ENCODE measurements at places on chromosomes 16 and 17.
A peak's percentile ranks its signal among the peaks of the same experiment; 100 is the strongest.

- no peak for DNase-seq
These were observed 129.1 kb upstream of the CHMP6 start for GRCh38 chr17:80862481-80862961.

GRCh38 chr16:88867581-88868246, 1.3 kb upstream of the PABPN1L start:
- DNase-seq = no peak

GRCh38 chr17:79888009-79888540, 48.8 kb upstream of the CBX4 start:
- DNase-seq = no peak

DNA sequence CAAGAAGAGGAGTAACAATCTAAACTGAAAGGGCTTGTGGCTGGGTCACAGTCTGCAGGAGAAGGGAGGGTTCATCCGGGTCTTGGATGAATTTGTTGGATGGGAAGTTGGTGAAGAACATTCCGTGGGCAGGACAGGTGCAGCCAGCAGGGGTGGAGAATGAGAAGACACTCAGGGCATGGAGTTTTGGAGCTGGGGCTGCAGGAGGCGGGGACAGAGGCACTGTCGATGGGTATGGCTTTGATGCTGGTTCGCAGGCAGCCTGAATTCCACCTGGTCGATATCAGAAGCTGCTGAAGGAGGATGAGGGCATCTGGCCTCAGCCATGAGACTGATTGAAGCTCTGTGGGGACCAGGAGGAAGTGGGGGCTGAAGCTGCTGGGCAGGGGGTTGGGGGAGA, 36.1 kb upstream of the CBFA2T3 start:
- DNase-seq = no peak

DNA sequence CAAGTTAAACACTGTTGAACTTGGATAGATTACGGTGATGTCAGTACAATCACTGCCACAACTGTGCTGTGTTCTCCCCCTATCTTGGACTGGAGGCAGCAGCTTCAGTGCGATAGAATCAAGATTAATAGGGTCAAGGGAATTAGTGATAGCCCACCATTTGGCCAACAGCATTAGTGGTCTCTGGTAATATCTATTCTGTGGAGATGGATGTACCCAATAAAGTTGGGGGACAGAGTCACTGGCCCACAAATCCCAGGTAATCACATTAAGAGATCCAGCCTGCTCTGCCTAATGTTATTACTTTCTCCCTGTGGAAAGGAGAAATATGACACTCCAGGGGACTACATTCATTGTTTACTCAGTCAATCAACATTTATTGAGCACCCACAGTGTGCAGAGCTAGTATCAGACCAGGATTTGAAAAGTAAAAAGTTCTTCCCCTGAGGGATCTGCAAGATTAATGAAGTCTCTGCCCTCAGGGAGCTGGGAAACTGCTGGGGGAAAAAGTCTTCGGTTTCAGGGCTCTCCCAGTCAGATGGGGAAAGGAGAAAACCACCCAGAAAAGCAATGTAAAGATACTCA, 23.6 kb upstream of the ATP5MC1 start:
- DNase-seq = no peak

DNA sequence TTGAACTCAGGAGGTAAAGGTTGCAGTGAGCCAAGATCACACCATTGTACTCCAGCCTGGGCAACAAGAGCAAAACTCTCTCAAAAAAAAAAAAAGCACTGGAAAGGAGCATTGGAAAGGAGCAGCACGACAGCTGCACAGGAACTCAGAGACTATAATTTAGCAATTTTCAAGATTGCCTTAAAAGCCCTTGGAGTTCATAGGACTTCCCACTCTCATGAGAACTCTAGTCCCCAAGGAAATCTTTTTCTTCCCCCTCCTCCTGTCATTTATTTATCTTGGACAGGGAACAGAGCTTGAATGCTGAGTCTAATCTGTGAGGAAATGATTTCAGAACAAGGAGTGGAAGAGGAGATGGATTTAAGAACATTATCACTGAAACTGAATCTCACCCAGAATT, 69.0 kb downstream of the PLXDC1 start:
- DNase-seq = no peak

DNA sequence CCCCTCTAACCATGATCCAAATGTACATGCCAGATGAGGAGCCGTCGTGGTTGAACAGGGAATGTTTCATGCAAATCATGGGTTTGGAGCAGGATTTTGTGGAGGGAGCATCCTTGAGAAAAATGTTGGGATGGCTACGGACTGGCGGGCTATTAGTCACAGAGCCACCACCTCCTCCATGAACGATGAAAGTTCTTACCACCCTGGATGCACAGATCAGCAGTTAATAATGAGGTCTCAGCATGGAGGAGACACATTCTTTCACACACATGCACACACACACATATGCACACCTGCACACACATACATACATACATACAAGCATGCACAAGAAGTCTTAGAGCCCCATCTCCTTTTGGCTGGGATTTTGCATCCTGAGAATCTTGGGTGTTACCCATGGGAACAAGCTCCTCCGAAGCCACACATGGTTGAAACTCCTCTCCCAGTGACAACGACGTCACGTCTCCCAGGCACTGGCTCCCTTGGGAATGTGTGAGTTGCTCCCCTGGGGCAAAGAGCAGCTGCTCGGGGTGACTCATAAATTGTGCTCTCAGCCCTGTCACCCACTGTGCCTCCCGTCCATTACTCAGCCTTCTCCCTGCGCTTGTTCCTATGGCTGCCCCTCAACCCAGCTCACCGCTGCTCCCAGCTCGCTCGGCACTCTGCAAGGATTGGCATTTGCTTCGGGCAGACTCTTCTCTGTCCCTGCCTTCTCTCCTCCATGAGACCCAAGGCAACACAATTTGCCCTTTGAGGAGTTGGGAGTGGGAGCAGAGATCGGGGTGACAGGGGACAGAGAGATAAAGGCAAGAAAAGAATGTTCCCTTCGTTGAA, 344.6 kb downstream of the SOX9 start:
- no peak for DNase-seq

GRCh38 chr17:42167807-42168206, 13.0 kb upstream of the RAB5C start:
- DNase-seq = no peak

GRCh38 chr17:1390432-1391367, 9.3 kb downstream of the YWHAE start:
- peak; percentile 31 for DNase-seq

DNA sequence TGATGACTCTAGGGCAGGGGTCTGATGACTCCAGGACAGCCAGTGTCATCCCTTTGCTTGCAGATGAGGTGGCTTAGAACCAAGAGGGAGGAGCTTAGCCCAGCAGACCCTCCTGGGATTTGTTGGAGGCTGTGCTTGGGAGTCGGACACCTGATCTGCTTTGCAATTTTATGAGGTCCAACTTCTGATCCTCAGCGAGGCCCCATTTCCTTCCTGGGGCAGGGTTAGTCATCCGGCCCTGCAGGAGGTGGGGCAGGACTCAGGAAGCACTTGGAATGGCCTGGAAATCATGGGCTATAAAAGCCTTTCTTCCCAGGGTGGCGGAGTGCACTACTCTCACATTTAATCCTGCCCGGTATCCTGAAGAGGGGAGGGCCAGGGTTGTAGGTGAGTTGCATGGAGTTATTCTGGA, 168.5 kb downstream of the MSI2 start:
- DNase-seq = peak; percentile 50

DNA sequence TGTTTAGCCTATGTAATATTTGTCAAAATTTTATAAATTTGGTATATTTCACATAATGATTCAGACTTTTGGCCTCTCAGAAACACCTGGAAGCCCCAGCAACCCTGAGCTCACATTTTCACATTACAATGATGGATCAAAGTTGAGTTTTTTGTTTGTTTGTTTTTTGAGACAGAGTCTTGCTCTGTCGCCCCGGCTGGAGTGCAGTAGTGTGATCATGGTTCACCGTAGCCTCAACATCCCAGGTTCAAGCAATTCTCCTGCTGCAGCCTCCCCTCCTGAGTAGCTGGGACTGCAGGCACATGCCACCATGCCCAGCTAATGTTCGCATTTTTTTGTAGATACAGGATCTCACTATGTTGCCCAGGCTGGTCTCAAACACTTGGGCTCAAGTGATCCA, 10.6 kb upstream of the VAT1L start:
- DNase-seq = no peak

DNA sequence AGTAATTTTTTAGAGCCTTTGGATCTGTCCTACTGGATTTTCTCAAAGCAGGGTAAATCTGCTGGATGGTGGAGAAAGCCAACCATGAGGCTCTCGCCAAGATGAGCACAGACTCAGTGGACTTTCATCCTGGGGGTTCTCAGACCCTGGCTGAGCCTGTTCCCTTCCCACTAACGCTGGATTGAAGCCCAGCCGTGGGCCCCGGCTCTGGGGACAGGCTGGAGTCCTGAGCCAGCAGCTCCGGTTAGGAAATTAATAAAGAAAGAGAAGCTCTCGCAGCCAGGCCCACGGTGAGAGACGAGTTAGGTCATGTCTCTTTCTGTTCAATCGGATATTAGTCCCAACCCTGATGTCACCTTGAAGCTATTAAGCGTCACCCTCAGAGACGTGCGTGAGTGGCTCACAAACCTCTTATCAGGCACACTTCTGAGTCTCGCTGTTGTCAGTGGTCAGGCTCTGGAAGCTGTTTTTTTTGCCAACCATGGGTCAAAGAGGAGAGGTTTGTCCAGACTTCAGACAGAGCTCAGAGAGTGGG, 27.1 kb downstream of the MEOX1 start:
- DNase-seq = no peak

GRCh38 chr16:22161401-22161800, 905 bp upstream of the SDR42E2 start:
- DNase-seq = no peak

- no peak for DNase-seq
These were observed 117.4 kb downstream of the HIC1 start for GRCh38 chr17:2172077-2172851.

GRCh38 chr16:69566981-69567680, 1.4 kb downstream of the NFAT5 start:
- peak; percentile 61 for DNase-seq

DNA sequence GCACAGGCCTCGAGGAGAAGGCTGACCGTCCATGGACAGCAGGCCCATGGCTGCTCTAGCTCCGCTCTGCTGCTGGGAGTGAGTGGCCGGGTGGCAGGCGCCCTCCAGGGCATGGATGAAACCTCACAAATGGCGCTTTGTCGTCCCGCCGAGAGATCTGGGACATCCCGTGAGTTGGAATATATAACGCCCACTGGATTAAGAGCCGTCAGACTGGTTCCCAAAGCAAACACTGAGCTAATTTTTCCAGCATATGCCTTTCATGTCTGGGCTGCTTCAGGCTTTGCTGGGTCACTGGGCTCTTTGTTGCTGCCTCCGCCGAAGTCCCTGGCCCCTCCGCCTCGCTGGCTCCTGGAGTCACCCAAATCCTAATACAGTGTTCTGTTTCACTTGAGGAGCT, 266.3 kb downstream of the FOXL1 start:
- DNase-seq = no peak

DNA sequence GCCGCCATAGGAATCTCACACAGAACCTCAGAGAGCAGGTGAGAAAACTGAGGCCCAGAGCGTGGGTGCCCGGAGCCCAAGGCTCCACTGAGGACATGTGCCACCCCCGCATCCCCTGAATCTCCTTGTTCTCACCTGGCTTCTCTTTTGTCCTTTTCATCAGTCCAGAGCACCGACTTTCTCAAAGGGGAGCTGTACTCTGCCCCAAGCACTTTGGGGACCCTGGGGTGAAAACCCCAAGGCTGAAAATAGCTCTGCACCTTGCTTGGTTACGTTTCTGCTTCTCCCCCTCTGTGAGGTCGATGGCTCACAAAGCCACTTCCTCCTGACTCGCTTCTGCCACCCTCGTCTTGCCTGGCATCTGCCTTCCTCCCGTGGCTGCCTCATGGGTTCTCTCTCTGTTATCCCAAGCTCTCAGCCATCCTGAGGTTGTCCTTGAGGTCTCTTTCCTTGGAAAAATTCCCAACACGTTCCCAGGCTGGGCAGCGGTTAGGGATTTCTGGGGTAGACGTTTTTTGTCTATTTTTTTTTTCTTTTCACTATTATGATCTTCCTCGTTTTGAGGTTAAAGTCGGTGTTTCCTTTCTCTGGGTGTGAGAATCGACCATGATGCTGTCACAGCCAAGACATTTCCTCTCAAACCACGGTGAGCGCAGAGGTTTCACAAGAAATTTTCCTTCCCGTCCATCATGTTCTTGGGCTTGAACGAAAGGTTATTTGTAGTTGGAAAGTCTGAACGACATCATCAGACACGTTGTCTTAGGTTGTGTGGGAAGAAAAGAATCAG, 37.2 kb downstream of the IRF8 start:
- peak; percentile 88 for DNase-seq

DNA sequence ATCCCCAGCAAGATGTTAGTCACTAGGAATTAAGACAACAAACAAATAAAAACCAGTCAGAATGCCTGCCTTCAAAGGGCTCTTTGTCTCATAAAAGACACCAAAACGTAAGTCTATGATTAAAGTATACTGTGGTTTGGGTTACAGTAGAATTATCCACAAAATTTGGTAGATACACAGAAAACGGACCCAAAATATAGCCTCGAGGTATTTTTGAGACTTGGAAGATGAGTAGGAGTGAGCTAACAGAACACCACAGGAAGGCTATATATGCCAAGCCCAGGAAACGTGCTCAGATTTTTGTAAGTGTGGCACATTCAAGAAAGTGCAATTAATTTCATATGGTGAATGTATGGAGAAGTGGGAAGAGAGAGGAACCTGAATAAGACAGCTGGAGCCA, 831.4 kb downstream of the CDH11 start:
- no peak for DNase-seq

DNA sequence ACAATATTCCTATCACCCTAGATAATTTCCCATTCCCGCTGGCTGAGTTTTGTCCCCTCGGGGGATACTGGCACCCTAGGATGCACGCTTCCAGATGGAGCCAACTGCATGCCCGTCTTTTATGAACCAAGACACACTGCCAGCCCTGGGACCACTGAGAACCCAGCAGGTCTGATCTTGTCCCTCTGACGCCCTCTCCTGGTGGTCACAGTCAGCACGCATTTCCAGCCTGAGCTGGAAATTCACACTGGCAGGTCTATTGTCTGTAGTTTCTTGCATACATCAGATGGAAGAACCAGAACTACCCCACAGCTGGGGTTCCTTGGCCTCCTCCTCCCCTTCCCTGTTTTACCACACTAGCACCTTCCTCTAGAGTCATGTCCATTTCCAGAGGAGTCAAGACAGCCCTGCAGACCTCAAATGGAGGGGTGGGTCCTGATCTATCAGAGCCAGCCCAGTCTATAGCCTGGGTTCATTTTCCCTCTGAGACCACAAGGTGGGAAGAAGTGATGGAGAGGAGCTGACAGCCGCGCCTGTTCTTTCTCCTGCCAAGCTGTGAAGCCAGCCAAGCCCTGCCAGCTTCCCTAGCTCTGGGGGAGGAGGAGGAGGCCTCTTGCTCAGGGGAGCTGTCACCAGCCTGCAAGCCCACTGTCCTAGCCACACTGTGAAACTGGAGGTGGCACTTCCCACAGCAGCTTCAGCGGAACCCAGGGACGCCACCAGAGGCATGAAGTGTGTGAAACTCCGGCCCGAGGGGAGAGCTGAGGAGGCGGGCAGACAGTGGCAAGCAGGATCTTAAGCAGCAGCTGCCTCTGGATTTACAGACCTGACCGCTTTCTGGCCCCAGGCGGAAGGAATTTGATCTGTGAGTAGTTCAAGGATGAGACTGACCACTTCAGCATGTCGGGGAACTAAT, 29.3 kb downstream of the MXRA7 start:
- DNase-seq = peak; percentile 78
